ENCODE measurements at places on chromosomes 4 and X. TPM values are rescaled to one million over a fixed set of nuclear protein-coding genes. Genes with fewer than 3 reads are reported as not detected.

- DNase-seq, result no peak
Measured at GRCh38 chr4:173318648-173319211, 15.4 kb downstream of the HMGB2 start.

DNA sequence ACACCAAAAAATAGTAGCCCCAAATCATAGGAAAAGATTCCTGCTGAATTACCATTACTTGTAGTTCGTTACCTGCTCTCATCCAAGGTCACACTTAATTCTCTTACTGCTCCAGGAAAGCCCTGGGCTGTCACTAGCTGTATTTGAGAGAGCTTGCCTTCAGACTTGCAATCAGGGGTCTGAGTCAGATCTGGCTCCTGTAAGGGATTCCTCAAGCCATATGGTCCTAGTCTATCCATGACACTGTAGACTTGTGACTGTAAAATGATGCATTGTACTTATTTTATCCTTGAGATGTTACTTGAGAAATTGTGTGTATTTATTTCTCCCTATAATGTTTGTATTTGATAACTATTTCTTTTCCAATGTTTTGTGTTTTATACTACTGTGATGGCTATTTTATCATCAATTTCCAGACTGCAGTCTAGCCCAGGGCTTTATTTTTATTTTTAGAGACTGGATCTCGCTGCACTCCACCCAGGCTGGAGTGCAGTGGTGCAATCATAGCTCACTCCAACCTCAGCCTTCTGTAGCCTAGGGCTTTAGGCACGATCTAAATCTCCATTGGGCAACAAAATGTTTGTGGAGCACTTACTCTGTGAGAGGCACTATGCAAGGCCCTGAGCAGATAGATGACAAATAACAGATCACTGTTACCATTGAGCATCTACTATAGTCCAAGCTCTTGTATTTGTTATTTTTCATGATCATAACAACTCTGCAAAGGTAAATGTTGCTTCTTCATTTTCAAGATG lies 24.2 kb downstream of the ERVMER34-1 start:
- DNase-seq, result no peak

DNA sequence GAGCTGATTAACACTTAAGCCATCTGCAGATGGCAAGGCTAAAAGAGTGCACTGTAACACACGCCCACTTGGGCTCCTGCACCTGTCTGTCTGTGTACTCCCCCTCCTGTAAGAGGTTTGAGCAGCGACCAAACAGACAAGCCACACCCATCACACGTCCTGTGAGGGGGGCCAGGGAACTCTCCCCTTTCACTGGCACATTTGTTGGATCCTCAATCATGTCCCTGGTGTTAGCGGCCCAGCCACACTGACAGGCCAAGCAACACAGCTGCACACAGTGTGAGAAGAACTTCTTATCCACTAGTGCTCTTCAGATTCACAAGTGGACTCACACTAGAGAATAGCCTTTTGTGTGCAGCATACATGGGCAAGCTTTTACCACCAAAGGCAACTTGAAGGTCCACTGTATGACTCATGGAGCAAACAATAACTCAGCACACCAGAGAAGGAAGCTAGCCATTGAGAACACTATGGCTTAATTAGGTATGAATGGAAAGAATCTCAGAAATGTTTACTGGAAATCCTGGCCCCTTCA lies 29.1 kb upstream of the UTP14A start:
- no peak for DNase-seq

- DNase-seq, result no peak
Measured at GRCh38 chr4:152074573-152074972, 313.8 kb upstream of the GATB start.

Gene RIBC1
- polyA plus RNA-seq, result 4.7 TPM

DNA sequence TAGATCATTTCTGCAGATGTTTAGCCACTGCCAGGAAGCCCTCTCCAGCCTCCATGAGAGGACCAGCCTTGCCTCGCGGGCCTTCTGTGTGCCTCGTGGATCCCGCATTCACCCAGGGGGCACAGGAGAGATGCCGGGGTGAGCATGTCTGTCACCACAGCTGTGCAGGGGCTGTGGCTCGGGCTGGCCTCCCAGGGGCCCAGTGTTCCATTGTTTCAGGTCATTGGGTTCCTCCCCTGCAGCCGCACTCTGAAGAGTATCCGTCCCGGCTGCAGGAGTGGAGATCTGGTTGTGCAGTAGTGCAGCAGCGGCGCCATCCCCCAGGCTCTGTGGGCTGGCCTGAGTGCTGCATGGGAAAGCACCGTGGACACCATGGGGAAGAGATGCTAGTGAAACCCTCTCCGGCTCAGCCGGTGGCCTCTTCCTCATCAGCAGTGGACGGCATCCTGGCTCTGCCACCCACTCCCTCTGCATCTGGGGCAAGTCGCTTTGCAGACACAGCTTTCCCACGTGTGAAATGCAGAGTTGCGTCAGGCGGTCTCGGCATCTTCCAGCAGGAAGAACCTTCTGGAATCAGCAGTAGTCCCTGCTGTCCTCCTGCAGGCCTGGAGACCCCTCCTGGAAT lies 29.1 kb downstream of the TBC1D14 start:
- DNase-seq, result no peak

Gene HTRA3
- 52.8 TPM for polyA plus RNA-seq
